ENCODE measurements at places on chromosomes 12 and 14.

DNA sequence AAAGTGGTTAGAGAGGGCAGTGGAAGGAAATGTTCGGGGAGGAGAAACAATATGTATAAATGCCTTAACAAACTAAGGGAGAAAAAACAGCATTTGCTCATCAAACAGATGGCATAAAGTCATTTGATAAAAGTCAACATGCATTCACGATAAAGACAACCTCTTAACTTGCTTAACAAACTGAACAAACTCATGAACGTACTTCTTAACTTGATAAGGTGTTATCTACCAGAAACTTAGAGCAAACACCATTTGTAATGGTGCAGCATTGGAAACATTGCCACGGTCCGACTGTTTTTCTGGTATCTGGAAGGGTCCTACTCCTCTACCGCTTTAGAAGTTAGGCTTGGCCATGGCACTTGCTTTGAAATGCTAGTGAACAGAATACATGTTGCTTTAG, 4.2 kb upstream of the RPS6KL1 start:
- DNase-seq, result no peak

GRCh38 chr12:76927170-76927784, 48.5 kb upstream of the CSRP2 start:
- peak; percentile 28 for DNase-seq

DNA sequence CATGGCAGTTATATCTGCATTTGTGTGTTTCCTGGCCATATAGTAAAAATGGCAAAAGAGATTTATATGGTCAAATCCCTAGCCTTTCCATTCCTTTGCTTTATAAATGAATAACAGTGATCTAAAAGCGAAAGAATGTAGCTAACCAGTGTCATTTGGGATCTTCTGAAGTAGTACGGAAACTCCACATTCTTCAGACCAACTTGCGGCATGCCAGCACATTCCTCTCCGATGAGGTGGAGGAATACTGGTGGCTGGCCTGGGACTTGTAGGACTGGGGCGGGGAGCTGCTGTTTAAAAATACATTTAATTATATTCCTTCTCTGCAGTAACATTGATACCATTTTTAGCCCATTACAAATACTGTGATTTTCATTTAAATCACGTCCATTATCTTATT, 85.3 kb downstream of the SAMD4A start:
- no peak for DNase-seq

DNA sequence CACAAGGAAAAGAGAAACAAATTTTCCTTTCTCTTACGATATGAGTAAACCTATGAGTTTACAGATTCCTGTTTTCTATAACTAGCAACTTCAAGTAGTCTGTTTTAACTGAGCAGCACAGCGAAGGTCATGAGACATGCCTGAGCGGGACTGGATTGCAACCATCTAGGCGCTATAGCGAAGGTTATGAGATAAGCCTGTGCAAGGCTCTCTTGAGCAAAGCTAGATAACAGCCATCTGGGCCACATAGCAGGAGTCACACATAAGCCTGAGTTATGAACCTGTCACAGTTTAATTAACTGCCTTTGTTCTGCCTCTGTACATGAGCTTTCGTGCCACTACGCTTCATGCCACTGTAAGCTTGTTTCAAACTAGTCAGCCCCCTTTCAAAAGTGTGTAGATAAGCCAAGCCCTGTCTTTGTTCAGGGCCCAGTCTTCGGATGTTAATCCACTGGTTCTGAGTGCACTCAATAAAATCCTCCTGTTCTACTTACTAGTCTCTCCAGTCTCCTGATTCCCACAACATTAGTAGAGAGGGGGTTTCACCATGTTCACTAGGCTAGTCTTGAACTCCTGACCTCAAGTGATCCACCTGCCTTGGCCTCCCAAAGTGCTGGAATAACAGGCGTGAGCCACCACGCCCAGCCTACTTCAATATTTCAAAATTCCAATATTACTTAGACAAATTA, 47.1 kb downstream of the SEC23A start:
- no peak for DNase-seq

GRCh38 chr14:59354666-59355065, 110.5 kb downstream of the GPR135 start:
- DNase-seq, result no peak

GRCh38 chr14:63993992-63994391, 141.2 kb downstream of the SYNE2 start:
- no peak for DNase-seq

DNA sequence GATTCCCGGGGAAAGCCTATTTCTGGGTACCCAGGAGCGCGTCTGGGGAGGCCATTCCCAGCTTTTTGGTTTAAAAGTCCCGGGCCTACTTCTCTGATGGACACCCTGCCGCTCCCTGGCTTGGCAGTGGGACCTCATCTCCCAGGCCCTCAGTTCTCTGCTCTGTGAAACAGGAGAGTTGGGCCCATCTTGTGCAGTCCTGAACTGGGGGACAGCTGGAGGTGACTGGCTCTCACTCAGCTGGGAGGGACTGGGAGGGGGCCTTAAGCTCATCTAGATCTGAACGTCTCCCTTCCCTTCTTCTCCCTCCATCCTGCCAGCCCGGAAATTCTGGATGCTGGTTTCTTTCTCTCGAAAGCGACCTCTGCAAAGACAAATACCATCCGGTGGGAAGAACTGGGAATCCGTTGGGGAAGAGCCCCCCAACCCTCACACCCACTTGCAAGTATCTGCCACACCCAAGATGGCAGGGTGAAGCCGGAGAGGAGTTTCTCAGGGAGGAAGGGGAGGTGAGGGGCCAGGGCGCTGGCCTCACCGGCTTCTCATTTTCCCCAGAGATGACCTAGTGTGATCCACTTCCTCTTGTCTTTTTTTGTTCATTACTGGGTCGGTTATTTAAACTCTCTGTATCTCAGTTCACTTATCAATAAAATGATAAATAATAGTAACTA, 1.4 kb downstream of the RIN3 start:
- DNase-seq, result no peak

DNA sequence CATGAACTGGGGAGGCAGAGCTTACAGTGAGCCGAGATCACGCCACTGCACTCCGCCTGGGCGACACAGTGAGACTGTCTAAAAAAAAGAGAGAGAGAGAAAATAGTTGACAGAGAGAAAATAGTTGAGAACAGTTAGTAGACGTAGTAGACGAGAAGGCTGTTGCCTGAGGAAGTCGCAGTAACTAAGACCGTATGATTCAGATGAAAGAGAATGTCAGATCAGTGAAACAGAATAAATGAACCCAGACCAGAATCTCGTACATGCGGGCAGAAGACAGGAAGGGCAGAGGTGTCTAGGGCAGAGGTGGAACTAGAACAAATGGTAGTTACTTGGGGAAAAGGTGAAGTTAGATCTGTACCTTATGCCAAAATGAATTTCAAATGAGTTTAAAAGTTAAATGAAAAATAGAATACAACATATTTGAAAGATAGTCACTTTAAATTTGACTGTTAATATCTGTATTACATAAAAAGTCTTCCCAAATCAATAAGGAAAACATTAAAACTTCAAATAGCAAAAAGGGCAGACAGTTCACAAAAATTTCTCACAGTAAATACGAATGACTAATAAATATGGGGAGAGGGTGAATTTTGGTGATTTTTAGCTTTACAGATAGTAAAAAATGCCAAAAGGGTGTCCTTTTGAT, 17.7 kb downstream of the MDM2 start:
- DNase-seq, result no peak

DNA sequence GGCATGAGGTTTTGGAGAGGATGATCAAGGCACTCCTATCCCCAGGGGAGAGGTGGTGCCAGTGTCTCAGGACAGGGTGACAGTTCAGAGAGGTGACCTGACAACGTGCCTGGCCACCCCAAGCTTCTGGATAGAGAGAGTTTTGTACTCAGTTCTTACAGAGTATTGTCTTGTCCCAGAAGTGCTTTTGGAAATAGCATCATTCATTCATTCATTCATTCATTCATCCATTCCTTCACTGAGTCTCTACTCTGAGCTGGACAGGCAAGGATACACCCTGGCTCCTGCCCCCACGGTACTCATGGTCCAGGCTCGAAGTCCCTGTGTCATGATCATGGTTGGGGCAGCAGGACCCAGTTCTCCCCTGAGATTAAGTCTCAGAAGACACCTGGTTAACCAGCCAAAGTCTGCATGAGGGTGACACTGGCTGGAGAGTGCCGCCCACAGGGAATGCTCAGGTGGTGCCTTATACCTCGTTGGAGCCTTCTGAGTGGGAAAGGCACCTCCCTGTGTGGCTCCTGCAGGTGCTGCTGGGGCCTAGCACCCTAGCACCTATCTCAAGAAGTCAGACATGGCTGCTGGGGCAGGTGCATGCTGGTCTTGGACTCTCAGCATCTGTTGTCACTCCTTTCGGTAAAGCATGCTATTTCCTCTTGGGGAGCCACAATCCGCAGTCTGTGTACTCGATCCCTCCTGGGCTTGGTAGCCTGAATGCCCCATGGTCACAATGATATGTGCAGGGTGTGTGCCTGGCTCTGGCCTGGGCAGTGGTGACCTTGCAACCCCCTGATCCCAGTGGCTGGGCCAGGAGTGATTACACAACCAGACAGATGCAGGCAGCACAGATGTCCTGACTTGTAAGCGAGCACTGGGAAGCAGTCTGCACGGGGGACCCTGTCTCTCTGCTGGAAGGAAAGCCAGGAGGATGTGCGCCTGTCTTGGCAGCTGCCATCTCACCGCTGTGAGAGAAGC, 57.8 kb downstream of the C14orf132 start:
- no peak for DNase-seq

- no peak for DNase-seq
These were observed 29.4 kb downstream of the TMPO start for GRCh38 chr12:98544751-98545150.

- DNase-seq, result no peak
These were observed 21.4 kb downstream of the CCDC62 start for GRCh38 chr12:122795807-122796206.

- DNase-seq, result no peak
These were observed 22.4 kb upstream of the SERPINA6 start for GRCh38 chr14:94345344-94346064.

- DNase-seq, result no peak
These were observed 14.8 kb upstream of the EDDM3A start for GRCh38 chr14:20730891-20731290.

DNA sequence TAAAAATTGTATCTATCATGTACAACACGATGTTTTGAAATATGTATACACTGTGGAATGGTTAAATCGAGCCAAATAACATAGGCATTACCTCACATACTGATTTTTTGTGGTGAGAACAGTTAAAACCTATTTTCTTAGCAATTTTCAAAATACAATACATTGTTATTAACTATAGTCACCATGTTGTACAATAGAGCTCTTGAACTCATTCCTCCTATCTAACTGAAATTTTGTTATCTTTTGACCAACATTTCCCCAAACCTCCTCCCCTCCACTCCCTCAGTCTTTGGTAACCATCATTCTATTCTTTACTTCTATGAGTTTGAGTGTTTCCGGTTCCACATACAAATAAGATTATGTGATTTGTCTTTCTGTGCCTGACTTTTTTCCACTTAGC, 6.8 kb upstream of the SLC38A2 start:
- DNase-seq, result no peak
